Stimulated activated CD8-positive, alpha-beta memory T cell treated with anti-CD3 and anti-CD28 coated beads, Interleukin-4, amount 100 ng/mL, for 1 hour (primary cell): ENCODE measurements at places on chromosomes 4 and X.

GRCh38 chr4:101952985-101953384 lies 162.5 kb downstream of the BANK1 start:
- DNase-seq: no peak

DNA sequence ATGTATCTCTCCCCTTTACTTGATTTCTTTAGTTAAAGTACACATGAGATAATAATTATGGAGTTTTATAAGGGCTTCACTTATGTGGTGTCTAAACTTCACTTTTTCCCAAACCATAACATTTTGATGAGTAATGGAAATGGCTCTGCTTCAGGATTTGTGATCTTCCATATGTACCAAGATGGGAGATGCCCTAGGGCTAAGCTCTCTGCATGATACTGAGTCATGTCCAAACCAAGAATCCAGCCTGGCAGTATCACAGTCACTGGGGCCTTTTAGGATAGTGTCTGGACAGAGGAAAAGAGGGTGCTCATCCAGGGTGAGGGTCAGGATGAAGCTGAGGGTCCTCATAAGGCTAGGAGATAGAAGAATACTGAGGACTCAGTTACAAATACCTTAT lies 47.9 kb upstream of the PAGE3 start:
- no peak for DNase-seq

DNA sequence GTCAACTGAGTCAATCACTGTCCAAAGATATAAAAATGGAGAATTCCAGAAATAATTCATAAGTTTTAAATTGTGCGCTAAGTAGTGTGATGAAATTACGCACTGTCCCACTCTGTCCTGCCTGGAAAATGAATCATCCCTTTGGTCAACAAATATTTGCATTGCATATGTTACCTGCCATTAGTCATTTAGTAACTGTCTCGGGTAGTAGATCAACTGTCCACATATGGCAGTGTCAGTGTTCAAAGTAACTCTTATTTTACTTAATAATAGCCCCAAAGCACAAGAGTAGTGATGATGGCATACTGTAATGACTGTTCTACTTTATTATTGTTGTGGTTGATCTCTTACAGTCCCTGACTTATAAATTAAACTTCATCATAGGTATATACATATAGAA lies 3.4 kb downstream of the YTHDC1 start:
- no peak for DNase-seq

GRCh38 chr4:42612898-42613297 lies 44.0 kb downstream of the ATP8A1 start:
- no peak for DNase-seq

DNA sequence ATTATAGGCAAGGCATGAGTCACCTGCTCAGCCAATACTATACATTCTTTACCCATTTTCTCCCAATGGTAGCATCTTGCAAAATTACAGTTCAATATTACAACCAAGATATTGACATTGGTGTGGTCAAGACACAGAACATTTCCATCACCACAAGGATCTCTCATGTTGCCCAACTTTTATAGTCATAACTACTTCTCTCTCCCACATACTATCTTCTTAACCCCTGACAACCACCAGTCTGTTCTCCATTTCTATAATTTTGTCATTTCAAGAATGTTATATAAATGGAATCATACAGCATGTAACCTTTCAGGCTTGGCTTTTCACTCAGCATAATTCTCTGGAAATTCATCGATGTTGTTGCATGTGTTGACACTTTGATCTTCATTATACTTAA lies 144.9 kb downstream of the ENOX2 start:
- DNase-seq: no peak

- DNase-seq: no peak
Measured at GRCh38 chr4:21002286-21002685, 302.0 kb downstream of the PACRGL start.

DNA sequence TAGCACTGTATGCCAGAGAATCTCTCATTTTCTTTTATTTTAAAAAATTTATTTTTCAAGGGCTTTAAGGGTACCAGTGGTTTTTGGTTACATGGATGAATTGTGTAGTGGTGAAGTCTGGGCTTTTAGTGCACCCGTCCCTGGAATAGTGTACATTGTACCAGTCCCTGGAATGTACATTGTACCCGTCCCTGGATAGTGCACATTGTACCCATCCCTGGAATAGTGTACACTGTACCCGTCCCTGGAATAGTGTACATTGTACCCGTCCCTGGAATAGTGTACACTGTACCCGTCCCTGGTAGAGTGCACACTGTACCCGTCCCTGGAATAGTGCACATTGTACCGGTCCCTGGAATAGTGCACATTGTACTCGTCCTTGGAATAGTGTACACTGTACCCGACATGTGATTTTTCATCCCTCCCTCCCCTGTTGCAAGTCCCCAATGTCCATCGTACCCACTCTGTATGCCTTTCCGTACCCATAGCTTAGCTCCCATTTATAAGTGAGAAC lies 56.1 kb upstream of the HELT start:
- DNase-seq: no peak

DNA sequence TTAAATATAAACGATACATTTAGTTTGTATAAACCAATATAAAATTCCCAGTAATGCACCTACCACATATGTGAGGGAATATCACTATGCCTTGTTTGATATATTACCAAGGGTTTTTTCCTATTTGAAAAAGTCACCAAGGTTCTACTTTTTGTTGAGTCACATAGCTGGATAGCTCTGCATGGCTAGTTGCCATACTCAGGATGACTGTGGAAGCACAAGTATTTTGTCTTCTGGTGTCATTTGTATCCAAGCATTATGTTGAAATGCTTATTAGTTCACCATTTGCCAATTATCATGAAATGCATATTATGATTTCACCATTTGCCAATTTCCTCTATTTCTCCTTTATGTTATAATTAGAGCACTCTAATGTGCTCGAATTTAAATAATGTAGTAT lies 162.7 kb upstream of the TTC29 start:
- DNase-seq: no peak

DNA sequence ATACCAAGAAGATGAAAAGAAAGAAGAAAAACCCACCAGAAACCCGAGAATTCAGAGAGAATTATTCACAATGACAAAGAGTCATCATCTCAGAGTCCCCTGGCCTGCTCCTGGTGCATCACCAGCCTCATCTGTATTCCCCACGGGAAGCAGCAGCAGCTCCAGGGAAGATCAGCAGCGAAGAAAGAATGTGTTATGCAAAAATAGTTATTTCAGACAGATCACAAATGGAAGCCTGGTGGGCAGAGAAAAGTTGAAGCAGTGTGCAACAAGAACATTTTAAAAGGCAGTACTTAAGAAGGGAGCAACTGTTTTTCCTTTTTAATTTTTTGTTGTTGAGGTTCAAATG lies 189.2 kb downstream of the PPP3CA start:
- no peak for DNase-seq

DNA sequence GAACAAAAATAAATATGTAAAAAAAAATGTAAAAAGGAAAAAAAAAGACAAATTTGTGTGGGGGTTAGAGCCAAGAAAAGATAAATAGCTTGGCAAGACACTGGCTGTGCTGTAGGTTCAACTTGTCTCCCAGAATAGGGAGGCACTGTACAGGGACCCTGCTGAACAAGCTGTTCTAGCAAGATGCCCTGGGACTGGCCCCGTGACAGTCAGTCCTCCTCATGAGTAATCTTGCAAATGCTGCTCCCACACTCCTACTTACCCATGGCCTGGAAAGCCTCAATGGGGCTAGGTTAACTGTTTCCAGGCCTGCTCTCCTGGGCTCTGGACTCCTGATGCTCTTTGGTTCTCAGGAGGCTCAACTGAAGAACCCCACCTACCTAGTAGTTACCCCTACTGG lies 106.8 kb downstream of the ATG4A start:
- no peak for DNase-seq

- no peak for DNase-seq
Measured at GRCh38 chr4:83542225-83542624, 6.3 kb downstream of the GPAT3 start.

DNA sequence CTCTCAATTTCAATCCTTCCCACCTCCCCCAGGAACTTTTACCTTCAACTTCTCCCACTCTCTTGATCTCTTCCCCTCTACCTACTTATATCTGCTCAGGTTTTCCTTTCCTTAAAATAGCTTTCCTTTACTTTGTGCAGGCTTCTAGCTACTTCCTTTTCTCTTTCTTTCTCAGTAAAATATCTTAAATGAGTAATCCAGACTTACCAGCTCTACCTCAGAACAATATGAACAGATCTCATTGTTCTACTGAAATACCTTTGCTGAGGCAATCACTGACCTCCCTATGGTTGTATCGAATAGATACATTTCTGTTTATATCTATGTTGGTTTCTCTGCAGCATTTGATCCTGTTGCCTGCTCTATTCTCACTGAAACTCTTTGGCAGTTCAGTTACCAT lies 86.7 kb upstream of the WDR44 start:
- no peak for DNase-seq

DNA sequence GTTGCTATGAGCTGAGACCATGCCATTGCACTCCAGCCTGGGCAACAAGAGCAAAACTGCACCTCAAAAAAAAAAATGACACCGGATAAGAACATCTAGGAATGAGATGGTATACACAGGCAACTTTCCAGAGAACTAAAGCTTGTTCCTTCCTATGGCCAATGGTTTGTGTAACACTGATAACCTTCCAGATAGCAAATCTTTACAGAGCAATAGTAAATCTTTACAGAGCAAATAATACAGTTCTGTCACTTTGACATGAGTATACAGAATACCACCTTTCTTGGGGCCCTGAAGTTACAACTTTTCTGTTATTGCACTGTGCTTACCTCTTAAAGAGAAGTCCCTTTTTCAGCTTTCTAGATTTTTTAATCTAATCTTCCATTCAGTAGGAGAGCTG lies 91.6 kb downstream of the CD99L2 start:
- no peak for DNase-seq

DNA sequence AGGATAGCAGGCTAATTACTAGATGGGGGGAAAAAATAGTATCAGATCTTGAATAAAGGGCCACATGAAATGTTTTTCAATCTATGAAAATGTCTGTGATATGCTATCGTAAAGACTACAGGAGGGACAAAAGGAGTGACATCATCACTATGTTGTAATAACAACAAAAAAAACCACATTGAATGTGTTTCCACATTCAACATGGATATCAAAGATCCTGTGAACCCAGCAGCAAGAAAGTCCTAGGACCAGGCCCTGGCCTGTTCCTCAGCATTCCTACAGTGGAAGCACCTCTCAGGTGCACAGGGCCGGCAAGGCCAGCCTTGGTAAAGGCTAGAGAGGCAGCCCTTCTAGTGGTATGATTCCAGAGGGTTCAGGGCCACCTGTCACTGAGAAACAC lies 118.3 kb downstream of the RELL1 start:
- no peak for DNase-seq

GRCh38 chrX:121407627-121408026 lies 360.2 kb downstream of the GLUD2 start:
- DNase-seq: no peak
